ENCODE measurements at places on chromosomes 3 and 15.

DNA sequence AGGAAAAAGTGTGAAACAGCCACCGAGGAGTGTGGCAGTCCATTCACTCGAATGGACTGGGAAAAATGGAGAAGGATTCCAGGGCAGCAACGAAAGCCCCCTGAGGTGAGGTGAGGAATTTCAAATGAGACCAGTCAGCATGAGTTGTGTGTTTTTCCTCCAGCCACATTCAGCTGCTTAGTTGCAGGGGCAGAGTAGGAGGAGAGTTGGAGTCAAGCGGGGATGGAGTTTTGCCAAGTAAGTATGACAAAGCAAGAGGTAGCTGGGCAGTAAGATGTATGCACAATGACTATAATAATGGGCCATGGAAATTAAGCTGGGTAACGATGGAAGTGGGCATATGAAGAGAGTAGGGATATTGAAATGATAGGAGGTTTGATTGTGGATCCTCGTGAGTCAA, 64.4 kb downstream of the CCDC54 start:
- no peak for DNase-seq

DNA sequence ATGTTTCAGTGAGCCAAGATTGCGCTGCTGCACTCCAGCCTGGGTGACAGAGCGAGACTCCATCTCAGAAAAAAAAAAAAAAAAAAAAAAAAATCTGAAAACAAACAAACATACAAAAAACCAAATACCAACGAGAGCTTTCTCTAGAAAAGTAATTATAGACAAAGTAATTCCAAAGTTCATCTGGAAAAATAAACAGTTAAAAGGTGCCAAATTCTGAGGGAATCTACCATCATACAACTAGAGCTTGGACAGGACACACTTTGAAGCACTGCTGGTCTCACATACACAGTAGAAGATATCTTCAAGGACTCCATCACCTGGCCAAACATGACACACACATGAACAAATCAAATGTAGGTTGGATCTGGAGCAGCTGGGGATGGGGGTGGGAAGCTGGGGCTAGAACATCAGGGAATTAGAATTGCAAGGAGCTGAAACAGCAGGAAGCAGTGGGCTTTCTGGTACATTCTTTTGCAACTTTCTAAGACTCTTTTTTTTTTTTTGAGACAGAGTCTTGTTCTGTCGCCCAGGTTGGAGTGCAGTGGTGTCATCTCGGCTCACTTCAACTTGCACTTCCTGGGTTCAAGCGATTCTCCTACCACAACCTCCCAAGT, 41.1 kb upstream of the CTSH start:
- no peak for DNase-seq

- DNase-seq = peak; percentile 47
These were observed 88.6 kb upstream of the ZNF385D start for GRCh38 chr3:21839592-21839991.

DNA sequence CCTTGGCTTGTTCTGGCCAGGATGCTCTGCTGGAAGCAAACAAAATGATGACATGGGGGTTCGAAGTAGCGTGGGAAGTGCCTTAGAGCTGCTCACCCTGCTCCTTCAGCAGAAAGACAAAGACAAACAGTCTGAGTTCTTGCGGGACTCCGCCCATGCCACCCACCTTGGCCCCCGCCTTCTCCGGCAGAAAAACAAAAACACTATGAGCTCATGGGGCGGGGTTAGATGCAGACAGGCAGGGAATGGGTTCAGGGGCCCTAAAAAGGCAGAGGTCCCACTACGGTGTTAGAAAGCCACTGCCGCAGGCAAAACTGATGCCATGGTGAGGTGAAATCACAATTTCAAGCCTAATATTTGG, 9.7 kb upstream of the NCKIPSD start:
- DNase-seq = peak; percentile 64

GRCh38 chr3:173893066-173893465, 495.5 kb downstream of the NLGN1 start:
- peak; percentile 28 for DNase-seq

DNA sequence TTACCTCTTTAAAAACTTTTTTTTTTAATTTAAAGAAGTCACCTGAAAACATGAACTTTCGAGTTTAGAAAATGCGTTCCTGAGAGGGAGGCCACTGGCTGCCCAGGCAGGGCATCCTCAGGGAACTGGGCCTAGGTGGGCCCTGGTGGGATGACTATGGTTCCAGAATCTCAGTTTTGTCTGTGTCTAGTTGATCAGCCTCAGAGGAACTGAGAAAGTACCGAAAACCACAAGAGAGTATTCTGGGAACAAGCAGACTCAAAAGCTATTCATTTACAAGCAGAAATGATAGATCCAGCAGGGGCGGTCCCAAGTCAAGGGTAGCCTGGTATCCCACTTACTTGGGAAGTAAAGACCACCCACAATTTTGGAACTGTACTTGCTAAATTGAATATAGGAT, 10.5 kb downstream of the WWTR1 start:
- DNase-seq = no peak

- DNase-seq = no peak
These were observed 95.9 kb downstream of the GALK2 start for GRCh38 chr15:49265911-49266310.

DNA sequence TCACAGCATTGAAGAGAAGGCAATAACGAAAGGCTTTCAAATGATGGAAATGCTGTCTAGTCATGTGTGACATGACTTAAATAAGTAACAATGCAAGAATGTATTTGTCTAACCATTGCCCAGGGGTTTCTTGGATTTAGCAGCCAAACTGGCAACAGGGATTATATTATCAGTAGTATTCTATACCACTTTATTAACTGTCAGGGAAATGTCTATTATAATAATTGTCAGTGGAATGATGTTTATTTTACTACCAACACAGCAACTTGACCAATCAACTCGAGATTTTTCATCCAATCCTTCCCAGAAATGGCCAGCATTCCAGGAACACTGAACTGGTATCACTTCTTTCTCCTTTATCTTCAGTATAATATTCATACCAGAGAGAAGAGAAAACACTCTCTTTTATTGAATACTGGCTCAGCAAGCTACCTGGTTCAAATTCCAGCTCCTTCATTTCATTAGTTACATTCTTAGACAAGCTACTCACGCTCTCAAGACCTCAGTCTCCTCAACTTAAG, 66.2 kb downstream of the FOXP1 start:
- peak; percentile 19 for DNase-seq

DNA sequence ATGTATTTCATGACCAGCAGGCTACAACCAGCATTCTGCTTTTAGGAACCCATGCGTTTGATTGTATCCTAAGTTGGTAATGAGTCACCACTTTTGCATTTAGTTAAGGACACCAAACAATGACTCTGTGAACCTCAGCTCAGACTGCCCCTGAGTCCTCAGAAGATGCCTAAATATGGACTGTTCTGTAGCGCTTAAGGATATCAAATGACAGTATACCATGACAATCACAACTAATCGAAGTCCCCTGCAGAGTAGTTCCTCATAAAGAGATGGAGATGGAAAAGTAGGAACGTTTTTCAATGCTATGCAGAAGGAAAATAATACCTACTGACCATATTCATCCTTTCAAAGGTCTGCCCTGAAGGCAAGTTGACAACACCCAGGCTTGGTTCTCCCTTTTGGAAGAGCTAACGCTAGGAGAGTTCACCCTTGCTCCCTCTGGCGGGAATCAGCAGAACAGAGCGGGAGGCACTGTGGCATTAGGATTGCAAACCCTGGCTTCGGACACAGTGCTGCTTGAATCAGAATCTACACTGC, 508.6 kb downstream of the FHIT start:
- peak; percentile 22 for DNase-seq

- no peak for DNase-seq
These were observed 493.8 kb upstream of the NECTIN3 start for GRCh38 chr3:110577854-110578253.

DNA sequence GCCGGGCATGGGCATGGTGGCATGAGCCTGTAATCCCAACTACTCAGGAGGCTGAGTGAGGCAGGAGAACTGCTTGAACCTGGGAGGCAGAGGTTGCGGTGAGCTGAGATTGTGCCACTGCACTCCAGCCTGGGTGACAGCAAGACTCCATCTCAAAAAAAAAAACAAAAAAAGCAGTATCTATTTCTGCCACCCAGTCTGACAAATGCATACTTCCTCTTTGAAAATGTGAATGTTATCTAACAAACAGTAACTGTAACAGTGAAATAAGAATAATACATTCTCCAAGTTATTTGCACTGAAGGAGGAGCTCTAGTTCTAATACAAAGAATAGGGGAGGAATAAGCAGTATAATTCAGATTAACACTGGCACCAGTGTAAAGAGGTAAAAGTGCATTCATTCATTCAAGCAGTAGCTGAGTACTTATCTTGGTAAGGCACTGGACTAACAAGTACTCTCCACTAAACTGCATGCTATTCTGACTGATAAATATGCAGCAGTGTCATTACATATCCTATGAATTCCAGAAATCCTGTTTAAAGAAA, 12.9 kb downstream of the VPS13C start:
- DNase-seq = no peak

- DNase-seq = no peak
These were observed 45.2 kb downstream of the GASK1A start for GRCh38 chr3:43024181-43024885.

DNA sequence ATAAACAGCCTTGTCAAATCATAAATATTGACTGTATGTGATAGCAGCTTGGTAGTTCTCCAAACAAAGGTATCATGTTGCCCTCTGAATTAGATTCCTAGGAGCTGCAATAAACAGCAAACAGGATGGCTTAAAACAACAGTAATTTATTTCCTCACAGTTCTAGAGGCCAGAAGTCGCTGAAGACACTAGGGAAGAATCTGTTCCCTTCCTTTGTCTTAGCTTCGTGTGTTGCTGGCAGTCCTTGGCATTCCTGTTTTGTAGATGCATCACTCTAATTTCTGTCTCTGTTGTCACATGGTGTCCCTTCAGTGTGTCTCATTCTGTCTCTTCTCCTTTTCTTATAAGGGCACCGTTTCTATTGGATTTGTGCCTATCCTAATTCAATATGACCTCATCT, 679.3 kb downstream of the OTOL1 start:
- DNase-seq = no peak

- DNase-seq = no peak
These were observed 139.9 kb downstream of the GREM1 start for GRCh38 chr15:32857732-32858131.

DNA sequence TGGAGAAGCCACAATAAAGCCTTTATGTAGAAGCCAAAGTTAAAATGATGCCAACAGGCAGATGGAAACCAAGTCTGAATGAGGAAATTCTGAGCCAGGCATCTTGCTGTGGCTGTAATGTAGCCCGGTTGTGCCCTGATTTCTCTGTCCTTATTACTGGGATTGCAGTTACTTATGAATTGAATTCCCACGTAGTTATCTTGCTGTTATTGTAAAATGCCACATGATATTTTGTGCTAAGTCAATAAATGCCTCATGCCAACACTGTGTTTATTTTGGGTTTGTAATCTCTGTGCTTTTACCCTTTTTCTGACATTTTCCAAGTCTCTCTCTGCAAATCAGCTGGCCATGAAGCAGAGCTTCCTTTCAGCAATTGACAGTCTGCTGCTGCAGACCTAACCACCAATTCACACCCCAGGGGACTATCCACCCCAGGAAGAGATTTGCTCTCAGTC, 486.1 kb upstream of the GOLIM4 start:
- peak; percentile 28 for DNase-seq

DNA sequence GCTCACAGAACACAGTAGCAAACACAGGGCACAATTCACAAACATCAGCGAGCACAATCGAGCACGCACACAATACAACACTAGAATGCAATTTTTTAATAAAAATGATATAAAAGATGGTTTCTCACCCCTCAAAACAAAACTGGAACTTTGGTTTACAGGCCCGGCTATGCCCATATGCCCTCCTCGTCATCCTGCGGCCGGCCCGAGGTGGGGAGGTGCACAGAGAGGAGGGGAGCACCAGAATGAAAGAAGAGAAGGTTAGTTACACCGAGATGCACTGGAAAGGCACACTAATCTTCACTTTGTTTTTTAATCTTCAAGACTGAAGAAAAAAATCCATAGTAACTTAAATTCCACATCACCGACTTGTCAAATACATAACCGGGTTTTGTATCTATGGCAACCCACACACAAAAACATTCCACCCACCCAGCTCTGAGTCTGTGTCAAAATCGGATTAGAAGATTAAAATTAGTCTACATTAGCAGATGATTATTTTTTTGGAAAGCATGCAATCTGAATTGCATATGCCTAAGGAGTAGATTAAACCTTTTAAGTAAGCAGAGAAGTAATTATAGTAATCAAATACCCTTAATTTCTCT, 196.7 kb upstream of the WNT5A start:
- DNase-seq = peak; percentile 13

GRCh38 chr15:70643783-70644125, 119.6 kb downstream of the UACA start:
- peak; percentile 32 for DNase-seq

- no peak for DNase-seq
These were observed 426.5 kb downstream of the IGSF11 start for GRCh38 chr3:118607915-118608820.

DNA sequence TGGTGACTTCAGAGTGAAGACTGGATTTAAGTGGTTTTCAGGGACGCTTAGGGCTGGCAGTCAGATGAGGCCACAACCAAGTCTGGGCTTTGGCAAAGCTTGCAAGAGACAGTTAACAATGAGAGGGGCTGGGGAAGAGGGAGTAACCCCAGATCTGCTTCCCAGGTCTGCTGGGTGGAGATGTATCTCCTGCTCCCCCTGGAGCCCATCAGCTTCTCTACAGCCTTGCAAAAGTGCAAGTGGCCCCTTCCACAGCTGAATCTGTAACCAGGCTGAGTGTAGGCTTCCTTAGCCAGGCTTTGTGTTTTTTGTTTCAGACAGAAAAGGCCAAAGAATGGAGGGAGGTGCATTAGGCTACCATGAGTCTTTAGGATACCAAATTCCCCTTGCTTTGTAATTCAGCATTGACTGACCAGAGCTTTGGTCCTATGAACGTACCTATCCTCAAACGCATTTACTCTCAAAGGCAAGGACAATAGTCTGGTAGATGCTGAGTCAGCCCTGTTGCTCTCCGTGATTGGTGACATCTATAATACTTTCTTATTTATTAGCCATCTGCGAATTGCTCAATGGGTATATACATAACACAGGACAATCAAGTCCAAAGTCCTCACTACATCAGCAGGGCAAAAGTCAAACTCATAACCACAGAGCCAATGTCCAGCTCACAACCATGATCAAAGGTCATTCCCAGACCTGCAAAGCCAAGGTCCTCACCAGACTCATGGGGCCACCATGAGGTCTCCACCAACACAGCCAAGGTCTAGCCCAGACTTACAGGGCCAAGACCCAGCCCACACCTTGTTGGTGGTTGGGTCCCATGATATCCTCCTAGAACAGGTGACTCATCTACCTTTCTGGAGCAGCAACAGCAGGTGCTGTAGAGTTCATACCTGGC, 17.1 kb downstream of the CCDC13 start:
- peak; percentile 56 for DNase-seq

Data from adipocyte (in vitro differentiated cells).